Stimulated activated CD4-positive, alpha-beta T cell treated with anti-CD3 and anti-CD28 coated beads, TNF-alpha, amount 100 ng/mL, for 1 hour (primary cell): ENCODE measurements at places on chromosomes 3 and 15.

- DNase-seq, result no peak
Observed at GRCh38 chr3:56812754-56813652, 11.3 kb upstream of the ARHGEF3 start.

GRCh38 chr3:32500231-32500630 is 2.4 kb downstream of the CMTM6 start:
- DNase-seq, result no peak

- DNase-seq, result no peak
Observed at GRCh38 chr3:173354124-173354523, 43.4 kb upstream of the NLGN1 start.

DNA sequence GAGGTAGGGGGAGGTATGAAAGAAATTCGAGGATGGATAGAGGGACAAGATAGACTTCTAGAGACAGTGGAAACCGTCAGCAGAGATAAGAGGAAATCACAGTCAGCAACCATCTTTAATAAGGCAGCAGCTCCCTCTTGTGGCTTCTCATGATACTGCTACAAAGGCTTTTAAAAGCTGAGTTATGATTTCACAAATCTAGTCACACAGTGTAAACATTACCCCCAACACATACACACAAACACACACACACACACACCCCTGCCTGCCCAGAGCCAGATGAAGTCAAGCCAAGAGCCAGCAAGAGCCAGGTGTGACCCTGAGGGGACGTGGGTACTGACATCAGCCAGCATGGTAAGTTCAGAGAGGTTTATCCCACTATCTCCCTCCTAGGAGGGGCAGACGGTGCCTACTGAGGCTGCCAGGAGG is 18.9 kb upstream of the TGM5 start:
- DNase-seq, result no peak

GRCh38 chr3:66073464-66074141 is 34.9 kb upstream of the MAGI1 start:
- DNase-seq, result no peak

DNA sequence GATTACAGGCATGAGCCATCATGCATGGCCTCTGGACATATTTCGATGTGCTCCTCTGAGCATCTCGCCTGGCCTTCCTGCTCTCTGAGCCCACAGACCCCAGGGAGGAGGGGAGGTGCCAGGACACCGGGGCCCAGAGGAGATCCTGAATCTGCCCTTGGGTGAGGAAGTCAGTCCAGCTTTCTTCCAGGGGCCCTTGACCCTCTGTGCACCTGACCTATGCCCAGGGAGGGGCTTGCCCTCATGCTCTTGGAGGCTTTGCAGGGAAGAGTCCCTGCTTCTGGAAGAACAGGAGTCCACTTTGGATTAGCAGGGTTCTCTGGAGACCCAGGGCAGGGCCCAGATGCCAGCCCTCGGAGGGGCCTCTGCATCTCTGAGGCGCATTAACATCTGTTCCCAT is 1.4 kb downstream of the ACSBG1 start:
- no peak for DNase-seq
